Stimulated activated CD8-positive, alpha-beta memory T cell treated with anti-CD3 and anti-CD28 coated beads, Interleukin-4, amount 100 ng/mL, for 4 hours (primary cell): ENCODE measurements at places on chromosomes 2 and 18.

GRCh38 chr2:85890522-85891176, 1.9 kb upstream of the ST3GAL5 start:
- DNase-seq, result no peak

- DNase-seq, result no peak
These were observed 161.0 kb upstream of the TMEM200C start for GRCh38 chr18:6056171-6056910.

GRCh38 chr2:215881582-215881981, 131.8 kb downstream of the MREG start:
- DNase-seq, result no peak

DNA sequence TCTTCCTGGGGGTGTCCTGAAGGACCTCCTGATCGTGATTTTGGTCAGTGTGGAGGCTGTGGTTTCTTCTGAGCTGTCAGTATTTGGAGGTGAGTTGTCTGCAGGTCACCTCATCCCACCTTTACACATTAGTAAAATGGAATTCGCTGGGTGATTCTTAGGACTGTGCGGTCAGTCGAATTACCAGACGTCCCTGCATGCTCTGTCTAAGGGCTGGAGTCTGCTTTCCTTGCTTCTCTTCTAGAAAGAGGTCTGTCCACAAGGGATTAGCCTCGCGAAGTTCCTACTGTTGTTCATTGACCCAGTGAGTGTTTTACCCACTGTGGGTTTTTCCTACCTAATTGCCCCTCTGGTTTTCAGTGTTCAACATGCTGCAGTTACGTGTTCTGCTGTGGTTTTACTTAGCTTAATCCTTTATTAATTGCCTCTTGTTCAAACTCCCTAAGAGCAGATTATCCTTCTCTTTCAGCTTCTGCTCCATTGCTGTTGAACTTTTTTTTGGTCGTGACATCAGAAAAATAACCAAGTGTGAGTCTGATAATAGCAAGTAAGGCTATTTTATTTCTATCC, 183.4 kb downstream of the NEDD4L start:
- DNase-seq, result no peak
